ENCODE measurements at places on chromosomes 7 and 10.
A peak's percentile ranks its signal among the peaks of the same experiment; 100 is the strongest.

GRCh38 chr10:103636492-103636891 is 143.0 kb downstream of the NEURL1 start:
- DNase-seq, result no peak

- DNase-seq, result peak; percentile 24
These were observed 68.9 kb upstream of the FOXK1 start for GRCh38 chr7:4612939-4613841.

GRCh38 chr10:114380797-114381196 is 23.5 kb downstream of the AFAP1L2 start:
- DNase-seq, result no peak

DNA sequence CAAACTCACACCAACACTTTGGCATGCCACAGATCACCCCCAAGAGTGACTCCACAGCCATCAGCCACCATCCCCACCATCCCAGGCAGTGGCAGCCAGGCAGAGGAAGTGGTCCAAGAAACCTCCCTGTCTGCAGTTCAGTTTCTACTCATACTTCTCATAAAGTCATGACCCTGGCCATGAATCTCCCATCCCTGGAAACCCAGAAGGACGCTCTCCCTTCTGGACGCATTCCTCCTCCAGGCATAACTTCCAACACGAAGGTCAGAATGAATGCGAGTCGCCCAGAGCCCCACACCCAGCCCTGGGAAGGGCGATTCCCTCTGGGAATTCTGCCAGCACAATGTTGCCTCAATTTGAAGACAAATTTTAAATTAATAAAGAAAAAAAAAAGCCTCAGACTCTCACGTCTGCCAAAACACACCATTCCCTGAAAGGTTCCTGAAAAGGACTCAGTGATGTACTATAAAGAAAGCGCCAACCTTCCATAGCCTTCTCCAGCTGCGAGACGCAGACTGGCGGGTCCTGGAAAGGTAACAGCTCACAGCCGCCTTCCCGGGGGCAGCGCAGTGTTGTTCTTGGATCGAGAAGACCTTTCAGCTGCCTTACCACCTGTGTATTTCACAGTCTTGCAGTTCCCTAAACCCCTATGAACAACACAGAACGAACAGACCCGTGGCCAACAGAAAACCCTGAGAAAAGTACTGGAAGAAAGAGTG is 307.6 kb downstream of the FRMD4A start:
- DNase-seq, result peak; percentile 37

DNA sequence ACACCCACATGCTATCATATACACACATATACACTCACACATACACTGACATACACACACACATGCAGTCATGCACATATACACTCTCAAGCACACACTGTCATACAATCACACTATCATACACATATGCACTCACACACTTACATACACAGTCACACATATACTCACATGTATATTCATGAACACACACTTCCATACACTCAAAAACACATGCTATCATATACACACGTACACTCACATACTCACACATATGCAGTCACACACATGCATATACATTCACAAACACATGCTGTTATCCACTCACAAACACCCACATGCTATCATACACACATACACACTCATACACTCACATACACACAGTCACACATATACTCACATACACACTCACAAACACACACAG is 71.0 kb upstream of the PLXNA4 start:
- no peak for DNase-seq

DNA sequence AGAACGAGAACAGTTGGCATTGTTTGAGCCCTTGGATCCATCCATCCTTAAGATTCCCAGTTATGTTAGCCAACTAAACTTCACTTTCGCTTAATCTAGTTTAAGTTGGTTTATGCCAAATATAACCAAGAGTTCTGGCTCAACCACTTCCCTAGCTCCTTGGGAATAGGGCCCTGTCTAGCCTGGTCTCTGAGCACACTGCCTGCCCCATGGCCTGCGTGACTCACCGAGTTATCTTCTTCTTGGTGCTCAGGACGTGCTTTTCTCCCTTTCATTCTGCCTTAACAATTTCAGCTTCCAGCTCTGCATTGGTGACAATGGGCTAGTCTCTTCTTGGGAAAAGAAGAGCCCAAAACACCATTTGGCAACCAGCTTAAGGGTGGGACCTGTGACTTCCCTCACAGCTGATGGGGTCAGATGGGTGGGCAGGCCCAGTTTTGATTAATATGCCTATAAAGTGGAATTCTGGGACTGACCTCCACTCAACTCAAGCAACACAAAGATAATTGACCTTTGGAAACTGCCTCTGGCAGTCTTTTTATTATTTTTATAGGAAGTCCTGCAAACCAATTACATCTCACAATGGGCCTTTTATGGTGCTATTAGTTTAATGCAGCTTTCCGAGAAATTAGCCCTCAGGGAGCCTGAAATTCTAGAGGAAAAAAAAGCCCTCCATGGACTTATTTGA is 126.4 kb downstream of the CFAP58 start:
- peak; percentile 20 for DNase-seq

DNA sequence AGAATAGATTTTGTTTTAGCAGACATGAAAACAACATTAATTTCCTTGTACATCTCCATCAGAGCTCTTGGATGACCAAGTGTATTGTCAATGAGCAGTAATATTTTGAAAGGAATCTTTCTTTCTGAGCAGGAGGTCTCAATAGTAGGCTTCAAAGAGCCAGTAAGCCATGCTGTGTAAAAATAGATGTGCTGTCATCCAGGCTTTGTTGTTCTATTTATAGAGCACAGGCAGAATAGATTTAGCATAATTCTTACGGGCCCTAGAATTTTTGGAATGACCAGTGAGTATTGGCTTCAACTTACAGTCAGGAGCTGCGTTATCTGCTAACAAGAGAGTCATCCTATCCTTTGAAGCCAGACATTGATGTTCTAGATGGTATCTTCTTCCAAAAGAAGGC is 19.0 kb downstream of the MINPP1 start:
- DNase-seq, result no peak

- DNase-seq, result peak; percentile 48
These were observed 37.7 kb upstream of the MINDY3 start for GRCh38 chr10:15898046-15898445.

GRCh38 chr7:33669251-33669670 is 236.1 kb upstream of the BMPER start:
- no peak for DNase-seq

DNA sequence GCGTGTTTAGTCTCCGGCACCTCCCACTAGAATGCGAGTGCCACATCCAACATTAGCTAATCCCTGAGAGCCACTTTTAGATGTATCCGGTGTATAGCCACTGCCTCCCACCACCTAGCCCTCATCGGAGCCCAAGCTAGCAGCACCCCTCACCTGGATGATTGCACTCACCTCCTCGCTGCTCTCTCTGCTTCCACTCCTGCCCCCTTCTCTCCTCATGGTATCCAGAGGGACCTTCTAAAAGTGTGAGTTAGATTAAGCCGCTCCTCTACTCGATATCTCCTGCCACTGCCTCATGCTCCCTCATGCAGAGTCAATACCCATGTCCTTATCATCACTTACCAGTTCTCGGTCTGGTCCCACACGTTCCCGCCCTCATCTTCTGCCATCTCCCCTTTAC is 125.3 kb downstream of the RAB11FIP2 start:
- DNase-seq, result no peak

DNA sequence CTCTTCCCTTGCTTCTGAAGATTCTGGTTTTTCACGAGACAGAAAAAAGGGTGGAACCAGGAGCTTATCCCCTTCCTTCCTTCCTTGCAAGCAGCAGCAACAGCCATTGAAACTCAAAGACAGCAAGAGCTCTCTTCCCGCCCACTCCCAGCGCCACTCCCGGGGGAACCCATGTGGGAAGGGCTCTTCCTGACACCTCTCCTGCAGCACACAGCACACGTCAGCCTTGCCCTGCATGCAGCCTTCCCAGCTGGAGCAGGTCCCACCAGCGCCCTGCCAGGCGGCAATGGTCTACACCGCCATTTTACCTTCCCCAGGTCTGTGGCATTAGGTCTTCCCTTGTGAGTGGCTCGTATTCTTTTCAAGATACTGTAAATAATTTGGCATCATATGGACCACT is 161.8 kb downstream of the MGMT start:
- no peak for DNase-seq

- DNase-seq, result no peak
These were observed 31.3 kb downstream of the LIPJ start for GRCh38 chr10:88617772-88618300.

GRCh38 chr10:33715303-33715975 is 381.0 kb upstream of the NRP1 start:
- no peak for DNase-seq

DNA sequence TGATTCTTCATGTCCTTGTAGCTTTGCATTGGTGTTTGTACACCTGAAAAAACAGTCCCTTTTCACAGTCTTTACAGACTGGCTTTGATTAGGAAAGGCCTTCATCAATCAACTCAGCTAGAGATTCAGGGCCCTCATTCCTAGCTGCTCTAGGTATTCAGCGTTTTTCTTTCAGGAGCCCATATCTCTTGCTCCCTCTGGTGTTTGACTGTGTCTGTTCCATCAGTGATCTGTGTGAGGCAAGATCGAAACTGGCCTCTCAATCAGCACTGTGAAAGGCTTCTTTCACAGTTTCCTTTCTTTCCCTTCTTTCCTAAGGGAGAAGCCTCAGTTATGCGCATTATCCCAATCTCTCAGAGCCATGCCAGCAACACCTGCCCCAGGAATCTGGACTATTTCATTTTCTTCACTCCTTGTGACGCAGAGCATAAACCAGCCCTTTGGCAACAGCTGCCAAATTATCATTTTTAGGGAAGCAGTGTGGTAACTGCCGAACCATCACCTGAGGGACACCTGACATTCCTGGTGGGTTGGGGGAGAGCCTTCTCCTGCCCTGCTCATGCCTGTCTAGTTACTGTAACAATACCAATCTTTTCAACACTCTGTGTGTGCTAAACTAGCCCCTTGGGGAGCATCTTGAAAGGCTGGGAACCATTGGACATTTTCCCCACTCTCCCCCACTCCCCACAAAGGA is 75.7 kb upstream of the CCDC71L start:
- DNase-seq, result peak; percentile 86

DNA sequence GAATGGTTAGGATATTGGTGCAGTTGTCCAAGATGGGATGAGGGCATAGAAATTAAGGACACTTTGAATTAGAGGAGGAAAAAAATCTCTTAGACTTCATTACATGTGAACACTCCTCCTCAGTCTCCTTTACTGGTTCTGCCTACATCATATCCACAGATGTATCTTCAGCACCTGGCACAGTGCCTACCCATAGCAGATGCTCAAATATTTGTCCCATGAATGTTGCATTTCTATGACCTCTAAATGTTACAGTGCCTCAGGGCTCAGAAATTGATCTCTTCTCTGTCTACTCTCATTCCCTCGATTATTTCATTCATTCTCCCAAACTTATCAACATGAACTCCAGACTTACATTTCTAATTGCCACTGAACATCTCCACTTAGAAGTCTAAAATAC is 17.1 kb downstream of the CNNM1 start:
- DNase-seq, result peak; percentile 82

- DNase-seq, result no peak
These were observed 70.5 kb upstream of the FOXP2 start for GRCh38 chr7:114343949-114344708.

DNA sequence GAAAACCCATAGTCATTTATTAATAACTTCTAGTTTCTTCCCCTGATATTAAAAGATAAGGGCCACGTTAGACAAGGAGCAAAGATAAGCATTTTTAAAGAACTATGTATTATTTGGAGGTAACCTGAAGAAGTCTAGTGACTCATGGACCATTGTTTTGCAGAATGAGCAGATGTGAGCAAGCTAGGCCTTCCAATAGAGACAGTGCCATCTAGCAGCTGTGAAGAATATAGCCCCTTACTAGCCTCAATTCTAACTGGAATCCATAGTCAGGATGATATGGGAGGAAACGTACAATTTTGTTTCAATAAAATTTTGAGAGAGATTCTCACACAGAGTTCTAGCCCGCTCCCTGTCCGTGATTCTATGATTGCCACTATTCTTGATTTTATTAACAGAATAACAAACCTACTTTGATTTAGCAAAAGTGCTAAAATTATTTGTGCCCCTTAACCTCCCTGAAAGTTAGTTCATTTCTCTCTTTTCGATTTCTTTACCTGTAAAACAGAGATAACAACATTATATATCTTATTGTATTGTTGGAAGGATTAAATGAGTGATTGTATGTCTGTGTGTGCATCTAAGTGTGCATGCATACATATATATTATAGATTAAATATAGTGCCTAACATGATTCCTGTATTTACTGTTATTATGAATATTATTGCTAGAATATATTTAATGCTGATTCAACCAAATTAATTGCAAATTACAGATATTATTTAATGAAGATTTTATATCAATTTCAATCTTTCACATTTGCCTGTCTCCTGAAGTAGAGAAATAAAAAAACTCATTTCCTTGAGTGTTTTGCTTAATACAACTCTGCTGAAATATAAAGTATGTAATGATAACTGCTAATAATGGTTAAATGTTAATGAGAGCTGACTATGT is 22.7 kb downstream of the FAM237B start:
- peak; percentile 85 for DNase-seq

GRCh38 chr10:381805-382204 is 246.6 kb downstream of the ZMYND11 start:
- no peak for DNase-seq

DNA sequence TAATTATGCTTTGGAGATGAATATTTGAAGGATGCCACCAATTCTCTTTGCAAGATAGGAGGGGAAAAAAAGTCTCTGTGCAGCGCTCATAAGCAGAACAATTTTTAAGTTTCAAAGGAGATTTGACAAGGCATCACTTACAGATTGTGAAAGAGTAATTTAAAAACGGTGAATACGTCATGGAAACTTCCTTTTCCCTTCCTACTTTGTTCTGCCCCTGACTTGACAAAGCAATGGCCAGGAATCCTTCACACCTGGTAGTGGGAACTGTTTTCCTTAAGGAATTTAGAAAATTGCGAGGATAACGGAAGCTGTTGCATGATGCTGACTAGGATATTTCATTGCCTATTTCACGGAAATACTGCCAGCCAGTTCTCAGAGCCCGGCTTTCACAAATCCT is 16.7 kb downstream of the FAM107B start:
- no peak for DNase-seq

DNA sequence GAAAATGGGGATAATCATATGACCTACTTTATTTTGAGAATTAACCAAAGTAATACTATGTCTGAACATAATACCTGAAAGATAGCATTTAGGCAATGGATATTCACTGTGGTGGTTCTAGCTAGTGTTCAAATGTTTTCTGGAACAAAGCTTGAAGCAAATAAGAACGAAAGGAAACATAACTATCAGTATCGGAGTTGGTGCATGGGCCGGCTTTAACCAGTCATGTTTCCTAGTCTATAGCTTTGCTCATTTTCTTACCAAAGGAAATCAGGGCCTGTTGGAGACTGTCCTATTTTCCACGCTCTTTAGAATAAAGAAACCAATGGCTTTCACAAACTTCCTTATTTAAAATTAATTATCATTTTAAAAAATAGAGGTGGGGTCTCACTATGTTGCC is 8.9 kb downstream of the IL2RA start:
- no peak for DNase-seq

DNA sequence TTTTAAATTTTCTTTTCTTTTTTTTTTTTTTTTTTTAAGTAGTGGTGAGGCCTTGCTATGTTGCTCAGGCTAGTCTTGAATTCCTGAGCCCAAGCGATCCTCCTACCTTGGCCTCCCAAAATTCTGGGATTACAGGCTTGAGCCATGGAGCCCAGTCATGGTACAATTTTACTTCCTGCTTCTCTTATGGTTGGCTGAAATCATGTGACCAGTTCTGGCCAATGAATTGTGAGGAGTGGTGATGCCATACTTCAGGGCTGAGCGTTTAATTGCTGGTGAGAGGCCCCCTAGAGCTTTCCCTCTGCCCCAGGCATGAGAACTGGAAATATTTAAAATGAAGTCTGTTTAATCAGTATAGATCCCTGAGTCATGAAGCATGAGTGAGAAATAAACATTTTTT is 22.2 kb upstream of the BAIAP2L1 start:
- DNase-seq, result peak; percentile 55
